M059J (cell line): ENCODE measurements at places on chromosomes 1 and 21.

DNA sequence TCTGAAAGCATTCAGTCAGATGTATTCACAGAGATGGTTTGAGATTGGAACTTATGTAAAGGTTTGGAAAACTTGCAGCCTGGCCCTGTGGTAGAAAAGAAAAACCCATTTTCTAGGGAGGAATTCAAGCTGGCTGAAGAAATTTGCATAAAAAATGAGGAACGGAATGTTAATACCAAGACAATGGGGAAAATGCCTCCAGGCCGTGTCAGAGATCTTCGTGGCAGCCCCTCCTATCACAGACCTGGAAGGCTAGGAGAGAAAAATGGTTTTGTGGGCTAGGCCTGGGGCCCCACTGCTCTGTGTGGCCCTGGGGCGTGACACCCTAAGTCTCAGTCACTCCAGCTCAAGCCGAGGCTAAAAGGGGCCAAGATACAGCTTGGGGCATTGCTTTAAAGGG lies 26.7 kb downstream of the NME7 start:
- DNase-seq: peak; percentile 18

GRCh38 chr1:244060686-244061085 lies 9.6 kb downstream of the ZBTB18 start:
- no peak for DNase-seq

DNA sequence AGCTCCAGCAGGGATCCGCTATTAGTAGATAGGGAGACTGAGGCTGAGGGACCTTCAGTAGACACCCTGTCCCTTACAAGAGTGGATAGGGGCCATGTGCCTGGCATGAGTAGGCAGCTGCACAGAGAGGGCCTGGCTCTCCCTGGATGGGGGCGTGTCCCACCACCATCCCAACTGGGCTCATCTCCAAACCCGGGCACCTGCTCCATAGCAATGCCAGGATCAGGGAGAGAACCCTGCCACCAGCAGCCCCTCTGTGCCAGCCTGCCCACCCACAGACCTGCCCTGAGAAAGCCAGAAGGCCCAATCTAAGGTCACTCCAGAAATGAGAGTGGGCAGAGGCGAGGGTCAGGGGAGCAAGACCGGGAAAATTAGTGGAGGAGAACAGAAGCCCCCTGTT lies 121.3 kb downstream of the GRIK3 start:
- DNase-seq: no peak

DNA sequence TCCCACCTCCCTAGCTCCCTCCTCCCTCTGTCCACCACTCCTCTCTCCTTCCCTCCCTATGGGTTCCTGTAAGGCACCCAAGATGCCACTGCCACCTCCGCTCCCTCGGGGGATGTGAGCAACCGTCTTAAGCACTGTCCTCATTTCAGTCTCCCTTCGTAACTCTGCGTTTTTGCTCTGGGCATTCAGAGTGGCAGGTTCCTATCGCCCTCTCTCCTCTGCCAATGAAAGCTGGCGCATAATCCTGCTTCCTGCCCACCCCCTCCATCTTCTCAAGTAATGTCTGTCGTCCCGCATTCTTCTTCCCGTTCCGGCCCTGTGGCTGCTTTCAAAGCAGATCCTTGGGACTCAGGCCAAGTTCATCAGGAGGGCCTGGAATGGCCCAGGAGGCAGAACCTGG lies 253.9 kb upstream of the TMEM51 start:
- peak; percentile 24 for DNase-seq

GRCh38 chr1:156797212-156797871 lies 19.3 kb downstream of the SH2D2A start:
- peak; percentile 70 for DNase-seq

DNA sequence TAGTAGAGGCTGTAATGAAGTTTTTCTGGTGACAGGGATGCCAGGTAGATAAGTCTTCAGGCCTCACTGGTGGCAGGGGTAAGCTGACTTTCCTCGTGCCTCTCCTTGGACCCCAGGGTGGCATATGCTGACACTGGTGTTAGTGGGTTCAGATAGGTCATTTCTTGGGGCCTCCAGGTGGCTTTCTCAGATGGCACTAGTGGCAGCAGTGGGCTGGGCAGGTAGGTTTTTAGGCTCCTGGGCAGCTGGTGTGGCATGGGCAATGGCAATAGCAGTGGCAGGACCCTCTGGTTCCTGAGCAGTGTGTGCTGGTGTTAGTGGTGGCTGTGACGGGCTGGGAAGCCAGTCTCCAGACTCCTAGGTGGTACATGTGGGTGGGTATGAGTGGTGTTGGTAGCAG lies 140.3 kb downstream of the PTBP2 start:
- no peak for DNase-seq

GRCh38 chr1:209761011-209761635 lies 5.3 kb downstream of the TRAF3IP3 start:
- peak; percentile 5 for DNase-seq

DNA sequence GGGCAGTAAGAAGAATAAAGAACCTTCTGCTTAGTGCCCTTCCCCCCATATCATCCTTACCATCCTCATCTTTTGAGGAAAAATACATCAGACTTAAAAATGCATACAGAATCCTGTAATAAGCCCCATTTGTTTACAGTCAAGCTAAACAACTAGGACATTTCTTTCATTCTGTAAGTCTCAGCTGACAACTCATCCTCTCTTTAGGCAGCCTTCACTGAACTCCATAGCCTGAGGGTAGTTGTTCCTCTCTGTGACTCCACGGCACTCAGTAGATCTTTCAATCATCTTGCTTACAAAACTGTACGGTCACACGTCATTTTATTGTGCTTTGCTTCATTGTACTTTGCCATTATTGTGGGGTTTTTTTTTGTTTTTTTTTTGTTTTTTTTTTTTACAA lies 82.5 kb downstream of the NRIP1 start:
- peak; percentile 86 for DNase-seq

- DNase-seq: no peak
These were observed 22.7 kb downstream of the MAP7D1 start for GRCh38 chr1:36178471-36179219.

DNA sequence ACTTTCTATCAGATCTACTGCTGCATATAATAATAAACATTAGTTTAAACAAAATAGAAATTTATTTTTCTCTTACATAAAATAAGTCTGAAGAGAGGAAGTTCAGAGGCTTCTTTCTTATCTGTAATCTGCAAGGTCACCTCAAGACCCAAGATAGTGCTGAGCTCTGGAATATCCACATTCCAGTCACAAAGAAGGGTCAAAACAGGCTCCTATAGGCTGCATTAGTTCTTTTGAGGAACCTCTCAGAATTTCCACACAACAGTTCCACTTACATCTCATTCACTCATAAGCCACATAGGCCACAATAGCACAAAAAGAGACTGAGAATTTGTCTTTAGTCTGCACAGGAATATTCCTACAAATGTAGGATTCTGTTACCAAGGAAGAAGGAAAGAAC lies 15.4 kb downstream of the DYNLT5 start:
- DNase-seq: no peak

DNA sequence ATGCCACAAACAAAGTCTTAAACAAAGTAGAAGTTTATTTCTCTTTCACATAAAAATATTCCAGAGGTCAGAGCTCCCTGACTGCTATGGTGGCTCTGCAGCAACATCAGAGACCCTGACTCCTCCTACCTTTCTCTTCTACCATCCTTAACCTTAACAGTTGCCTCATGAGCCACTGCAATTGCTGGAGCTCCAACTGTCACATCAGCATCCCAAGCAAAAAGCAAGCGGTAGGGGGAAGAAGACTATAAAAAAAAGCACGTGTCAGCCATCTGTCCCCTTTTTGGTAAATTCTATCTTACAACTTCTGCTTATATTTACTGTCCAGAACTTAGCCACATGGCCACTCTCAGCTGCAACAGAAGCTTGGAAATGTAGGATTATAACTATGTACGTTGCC lies 21.8 kb upstream of the H6PD start:
- DNase-seq: no peak

GRCh38 chr1:43009274-43009673 lies 50.6 kb upstream of the SLC2A1 start:
- DNase-seq: no peak

- DNase-seq: peak; percentile 64
These were observed 146.0 kb downstream of the RERE start for GRCh38 chr1:8671306-8671917.

DNA sequence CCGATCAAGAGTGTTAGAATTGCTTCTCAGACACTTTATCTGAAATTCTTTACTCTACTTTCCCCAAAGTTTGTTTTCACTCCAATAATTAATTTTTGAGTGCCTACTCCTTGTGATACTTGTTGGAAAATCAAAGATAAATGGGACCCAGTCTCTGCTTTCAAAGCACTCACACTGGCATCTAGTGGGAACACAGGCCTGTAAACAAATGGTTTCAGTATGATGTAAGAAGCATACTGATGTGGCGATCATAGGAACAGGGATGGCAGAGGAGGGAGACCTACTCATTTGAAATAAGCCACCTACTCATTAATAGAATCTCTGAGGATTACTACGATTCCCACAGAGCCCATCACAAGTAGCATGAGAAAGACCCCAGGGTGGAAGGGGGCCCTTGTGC lies 273.7 kb upstream of the ST6GALNAC5 start:
- DNase-seq: no peak
